ENCODE measurements at places on chromosomes 5 and 9. TPM values are rescaled to one million over a fixed set of nuclear protein-coding genes. Genes with fewer than 3 reads are reported as not detected.

Gene PALM2AKAP2
- total RNA-seq: not detected

Gene GABRA6
- not detected for total RNA-seq

Gene RASGEF1C
- not detected for total RNA-seq

Gene C5orf46
- total RNA-seq: not detected

Gene MCC
- total RNA-seq: 2.4 TPM

Gene PCDHGA5
- total RNA-seq: not detected

Gene CDKN2B-AS1
- not detected for total RNA-seq

Gene MARCOL
- total RNA-seq: not detected

Gene PCDHGA11
- total RNA-seq: not detected

DNA sequence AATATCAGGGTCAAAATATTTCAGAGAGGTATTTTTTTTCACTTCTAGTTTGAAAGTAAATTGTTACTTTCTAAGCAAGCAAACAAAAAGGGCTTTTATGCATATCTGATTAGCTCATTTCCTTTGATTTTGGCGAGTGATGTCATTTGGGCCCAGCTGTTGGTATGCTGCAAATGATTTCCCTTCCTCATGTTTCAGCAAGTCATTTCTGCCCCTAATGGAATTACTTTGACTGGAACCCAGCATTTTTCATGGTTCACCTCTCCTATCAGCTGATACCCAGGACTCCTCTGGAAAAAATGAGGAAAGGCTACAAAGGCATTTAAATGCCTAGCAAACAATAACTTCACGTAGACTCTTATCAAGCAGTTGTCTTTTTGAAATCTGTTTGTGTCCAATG is 500.6 kb downstream of the EBF1 start:
- no peaks in the 10 kb centered on the region for H3K27me3 ChIP-seq
- H3K36me3 ChIP-seq: no peaks in the 10 kb centered on the region
- no peaks in the 10 kb centered on the region for H3K4me1 ChIP-seq
- H3K4me3 ChIP-seq: no peak overlapping the region

- peaks cover 2% of the 10 kb centered on the region for H3K36me3 ChIP-seq
- H3K27ac ChIP-seq: no peak overlapping the region
- no peak overlapping the region for H3K4me3 ChIP-seq
- H3K4me1 ChIP-seq: peaks cover 4% of the 10 kb centered on the region
Observed at GRCh38 chr5:142385194-142385593, 60.4 kb upstream of the SPRY4 start.

DNA sequence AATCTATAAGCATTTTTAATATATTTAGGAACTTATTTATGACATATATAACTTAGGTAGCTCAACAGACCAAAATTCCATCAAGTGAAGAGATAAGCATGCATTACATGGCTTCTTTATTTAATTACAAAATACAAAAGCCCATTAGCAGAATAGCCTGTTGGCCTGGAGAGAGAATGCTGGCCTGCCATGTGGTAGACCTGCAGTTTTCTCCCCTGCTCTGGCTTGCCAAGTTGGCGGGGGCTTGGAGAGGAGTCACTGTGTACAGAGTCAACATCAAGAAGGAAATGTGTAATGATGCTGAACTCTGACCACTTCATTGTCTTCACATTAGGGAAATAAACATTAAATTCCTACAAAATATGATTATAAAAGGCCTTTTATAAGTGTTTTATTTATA is 69.8 kb upstream of the CNTLN start:
- no peak for DNase-seq
- no peaks in the 10 kb centered on the region for H3K4me1 ChIP-seq
- no peaks in the 10 kb centered on the region for H3K36me3 ChIP-seq
- H3K27me3 ChIP-seq: peaks cover 7% of the 10 kb centered on the region

DNA sequence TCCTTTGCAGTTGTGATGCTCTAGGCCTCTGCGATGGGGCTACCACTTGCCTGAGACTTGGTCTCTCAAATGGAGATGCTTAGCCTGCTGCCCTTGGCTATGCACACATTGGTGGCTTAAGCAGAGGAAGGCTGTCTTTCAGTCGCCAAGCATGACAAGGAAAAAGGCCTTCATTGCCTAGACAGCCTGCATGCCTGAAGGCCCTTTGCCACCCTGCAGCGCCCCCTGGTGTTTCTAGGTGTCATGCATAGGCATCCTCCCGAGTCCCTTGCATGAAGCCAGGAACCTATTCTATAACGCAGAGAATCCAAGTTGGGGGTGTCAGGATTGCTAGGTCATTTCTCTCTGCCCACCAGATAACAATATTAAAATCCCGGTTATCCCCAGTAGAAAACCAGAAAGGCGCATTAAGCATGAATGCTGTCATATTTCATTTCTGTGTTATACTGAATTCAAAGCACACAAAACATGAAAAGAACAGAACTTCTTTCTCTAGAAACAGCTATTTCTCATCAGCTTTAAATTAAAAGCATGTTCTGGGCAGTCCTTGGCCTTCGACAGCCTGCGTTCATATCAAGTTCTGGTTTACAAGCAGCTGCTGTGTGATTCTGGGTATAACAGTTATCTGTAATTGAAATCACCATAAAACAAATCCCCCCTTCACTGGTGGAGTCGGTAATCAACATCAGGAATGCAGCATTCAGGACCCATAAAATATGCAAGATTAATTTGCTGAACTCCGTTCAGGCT is 59.7 kb upstream of the TRPC7 start:
- no peaks in the 10 kb centered on the region for H3K4me1 ChIP-seq
- H3K36me3 ChIP-seq: no peaks in the 10 kb centered on the region
- DNase-seq: peak; percentile 34
- no peak overlapping the region for H3K4me3 ChIP-seq
- H3K27me3 ChIP-seq: no peaks in the 10 kb centered on the region
- H3K27ac ChIP-seq: no peak overlapping the region

DNA sequence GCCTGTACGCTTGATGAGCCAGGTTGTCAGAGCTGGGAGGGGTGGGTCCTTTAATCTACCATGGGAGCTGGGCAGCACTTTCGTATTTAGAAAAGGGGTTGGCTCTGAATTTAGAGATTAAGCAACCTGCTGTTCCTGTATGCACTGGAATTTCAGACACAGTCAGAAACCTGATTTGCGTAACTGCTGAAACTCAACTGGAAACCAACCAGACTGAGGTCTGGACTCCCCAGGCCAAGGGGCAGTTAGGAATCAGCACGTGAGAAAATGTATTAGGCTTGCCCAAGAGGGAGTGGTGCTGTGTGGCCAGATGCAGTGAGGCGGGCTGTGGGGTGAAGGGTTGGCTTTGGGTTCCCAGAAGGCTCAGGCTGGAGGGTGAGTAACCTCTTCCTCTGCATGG is 235.0 kb downstream of the GOLPH3 start:
- no peaks in the 10 kb centered on the region for H3K27me3 ChIP-seq
- no peaks in the 10 kb centered on the region for H3K4me1 ChIP-seq
- no peak overlapping the region for H3K4me3 ChIP-seq
- no peak overlapping the region for H3K27ac ChIP-seq
- peaks cover 2% of the 10 kb centered on the region for H3K36me3 ChIP-seq

DNA sequence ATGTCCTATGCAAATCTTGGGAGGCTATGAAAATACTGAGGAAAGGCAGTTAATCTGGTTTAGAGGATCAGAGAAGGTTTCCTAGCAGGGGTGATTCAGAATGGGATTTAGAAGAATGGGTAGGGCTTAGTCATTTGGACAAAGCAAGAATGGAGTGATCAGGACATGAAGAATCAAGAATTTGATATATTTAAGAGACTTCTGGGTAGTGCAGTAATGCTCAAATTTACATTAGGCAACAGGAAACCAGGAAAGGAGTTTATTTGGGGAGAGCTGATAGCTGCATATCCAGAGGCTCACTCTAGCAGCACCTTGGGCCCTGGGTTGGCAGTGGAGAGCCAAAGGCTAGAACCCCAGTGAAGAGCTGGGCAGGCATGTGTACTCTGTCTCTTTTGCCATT is 78.9 kb upstream of the PAPPA start:
- DNase-seq: no peak
- H3K27me3 ChIP-seq: peaks cover 3% of the 10 kb centered on the region

DNA sequence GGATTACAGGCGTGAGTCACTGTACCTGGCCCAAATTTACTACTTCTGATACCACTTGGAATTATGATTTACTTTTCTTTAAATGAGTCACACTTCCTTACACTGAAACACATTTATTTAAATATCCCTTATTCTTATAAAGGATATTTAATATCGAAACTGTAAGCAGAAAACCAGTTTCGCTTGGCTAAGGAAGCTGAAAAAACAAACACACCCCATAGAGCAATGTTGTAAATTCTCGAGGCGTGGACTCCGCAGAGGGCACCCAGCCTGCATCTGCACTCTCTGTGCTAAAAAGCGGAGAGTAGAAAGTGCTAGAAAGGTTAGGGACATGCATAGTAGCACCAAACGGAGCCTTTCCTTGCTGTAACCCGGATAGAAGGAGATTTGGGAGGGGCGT is 86.5 kb downstream of the HMCN2 start:
- H3K36me3 ChIP-seq: no peaks in the 10 kb centered on the region
- H3K27me3 ChIP-seq: no peaks in the 10 kb centered on the region
- H3K27ac ChIP-seq: no peak overlapping the region
- H3K4me1 ChIP-seq: no peaks in the 10 kb centered on the region

- no peaks in the 10 kb centered on the region for H3K27me3 ChIP-seq
- DNase-seq: no peak
- no peak overlapping the region for H3K4me3 ChIP-seq
Observed at GRCh38 chr9:9045572-9045971, 1246.0 kb upstream of the DMAC1 start.

- no peaks in the 10 kb centered on the region for H3K36me3 ChIP-seq
- H3K27ac ChIP-seq: no peak overlapping the region
- no peak for DNase-seq
- no peaks in the 10 kb centered on the region for H3K27me3 ChIP-seq
- no peaks in the 10 kb centered on the region for H3K4me1 ChIP-seq
Observed at GRCh38 chr9:38022203-38022895, 46.7 kb downstream of the SHB start.

DNA sequence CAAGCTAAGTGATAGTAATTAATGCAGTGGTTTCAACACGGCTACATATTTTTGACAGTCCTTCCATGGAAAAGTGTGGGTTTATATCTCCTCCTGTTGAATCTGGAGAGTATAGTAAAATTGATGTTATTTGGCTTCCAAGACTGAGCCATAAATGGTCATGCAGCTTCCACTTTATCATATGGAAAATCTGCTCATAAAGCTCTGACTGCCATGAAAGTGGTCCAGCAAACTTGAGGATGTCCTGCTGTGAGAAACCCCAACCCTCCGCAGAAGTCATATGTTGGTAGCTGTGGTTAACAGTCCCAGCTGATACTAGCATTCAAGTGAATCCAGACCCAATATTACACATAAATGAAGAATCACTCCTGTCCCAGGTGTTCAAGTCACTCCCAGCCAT is 378.3 kb downstream of the KCTD16 start:
- H3K27me3 ChIP-seq: no peaks in the 10 kb centered on the region
- H3K4me3 ChIP-seq: no peak overlapping the region
- H3K27ac ChIP-seq: no peak overlapping the region
- no peak for DNase-seq
- no peaks in the 10 kb centered on the region for H3K36me3 ChIP-seq

DNA sequence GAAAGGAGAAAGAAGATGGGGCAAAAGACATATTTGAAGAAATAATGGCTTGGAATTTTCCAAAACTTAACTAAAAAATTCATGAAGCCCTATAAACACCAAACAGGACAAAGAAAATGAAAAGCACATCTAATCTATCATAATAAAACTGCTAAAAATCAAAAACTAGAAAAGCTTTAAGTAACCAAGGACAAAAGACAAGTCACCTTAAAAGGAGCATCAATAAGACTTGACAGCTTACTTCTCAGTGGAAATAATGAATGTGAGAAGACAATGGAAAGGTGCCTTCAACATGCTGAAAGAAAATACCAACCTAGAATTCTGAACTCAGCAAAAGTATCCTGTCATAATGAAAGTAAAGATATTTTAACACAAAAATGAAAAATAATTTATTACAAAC is 27.0 kb downstream of the GTF3C4 start:
- H3K4me3 ChIP-seq: no peak overlapping the region
- no peak overlapping the region for H3K27ac ChIP-seq
- H3K4me1 ChIP-seq: peaks cover 2% of the 10 kb centered on the region

- H3K4me3 ChIP-seq: no peak overlapping the region
- H3K4me1 ChIP-seq: peaks cover 6% of the 10 kb centered on the region
- no peaks in the 10 kb centered on the region for H3K36me3 ChIP-seq
- no peaks in the 10 kb centered on the region for H3K27me3 ChIP-seq
Observed at GRCh38 chr9:79485258-79485657, 86.5 kb upstream of the TLE4 start.

DNA sequence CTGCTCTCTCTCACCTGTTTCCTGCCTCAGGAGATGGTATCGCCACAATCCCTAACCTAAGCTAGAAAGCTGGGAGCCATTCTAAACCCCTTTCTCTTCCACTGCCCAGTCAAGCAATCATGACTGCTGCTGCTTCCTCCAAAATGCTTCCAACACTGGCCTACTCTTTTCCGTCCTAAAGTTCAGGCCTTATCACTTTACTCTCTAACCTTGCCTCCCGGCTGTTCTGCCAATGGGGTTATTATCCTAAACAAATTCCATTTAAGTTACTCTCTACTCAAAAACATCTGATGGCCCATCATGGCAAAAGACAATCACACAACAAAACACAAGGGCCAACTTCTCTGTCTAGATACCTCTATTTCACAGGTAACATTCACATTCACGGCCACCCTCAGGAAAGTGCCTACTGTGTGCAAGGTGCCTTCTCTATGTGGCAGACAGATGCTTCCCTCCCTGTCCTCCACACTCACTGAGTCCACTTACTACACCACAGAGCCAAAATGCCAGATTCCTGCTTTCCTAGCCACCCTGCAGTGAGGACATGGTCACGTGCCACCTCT is 168.0 kb downstream of the CDK5RAP2 start:
- H3K4me1 ChIP-seq: no peaks in the 10 kb centered on the region
- H3K27ac ChIP-seq: no peak overlapping the region
- H3K4me3 ChIP-seq: no peak overlapping the region
- no peak for DNase-seq
- H3K27me3 ChIP-seq: no peaks in the 10 kb centered on the region

GRCh38 chr9:78940121-78940855 is 631.5 kb upstream of the TLE4 start:
- H3K4me1 ChIP-seq: no peaks in the 10 kb centered on the region
- H3K27ac ChIP-seq: no peak overlapping the region
- DNase-seq: no peak

GRCh38 chr5:71895546-71895945 is 176.5 kb downstream of the CARTPT start:
- no peaks in the 10 kb centered on the region for H3K36me3 ChIP-seq
- no peaks in the 10 kb centered on the region for H3K4me1 ChIP-seq
- H3K27me3 ChIP-seq: peaks cover 14% of the 10 kb centered on the region
- no peak overlapping the region for H3K27ac ChIP-seq
- H3K4me3 ChIP-seq: no peak overlapping the region

Data from activated naive CD8-positive, alpha-beta T cell treated with anti-CD3 and anti-CD28 coated beads for 36 hours (primary cell).